Left ventricle myocardium inferior (tissue), 1 donor: ENCODE measurements at places on chromosomes 3 and 15.

DNA sequence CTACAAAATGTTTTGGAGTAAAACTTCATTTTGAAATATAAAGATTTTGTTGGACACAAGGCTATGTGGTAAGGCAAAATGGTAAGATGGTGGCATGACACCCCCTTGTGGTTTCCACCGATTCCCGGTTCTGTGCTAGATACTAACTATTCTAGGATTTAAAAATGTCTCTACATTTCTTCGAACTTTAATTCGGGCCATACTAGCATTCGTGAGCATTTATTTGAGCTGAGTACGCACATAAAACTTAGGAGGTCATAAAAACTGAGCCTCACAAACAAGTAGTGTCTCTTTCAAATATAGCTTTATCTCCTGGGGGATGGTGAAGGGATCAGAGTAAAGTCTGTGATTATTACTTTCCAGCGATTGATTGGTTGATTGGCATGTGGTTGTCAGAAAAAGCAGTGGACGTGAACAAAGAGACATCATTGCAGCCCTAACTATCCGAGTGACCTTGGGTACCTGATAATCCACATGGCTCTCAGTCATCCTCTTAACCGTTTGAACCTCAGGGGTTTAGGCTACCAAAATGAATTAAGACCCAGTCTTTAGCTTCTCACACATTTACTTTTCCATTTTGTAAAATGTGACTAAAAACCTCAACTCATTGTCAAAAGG, 1.1 kb upstream of the ZNF639 start:
- peaks cover 16% of the 10 kb centered on the region for H3K36me3 ChIP-seq
- peak overlapping the region; percentile 95 for H3K27ac ChIP-seq
- H3K4me3 ChIP-seq: peak overlapping the region; percentile 85
- H3K27me3 ChIP-seq: no peaks in the 10 kb centered on the region

GRCh38 chr3:100693225-100693624, 16.1 kb upstream of the TFG start:
- H3K27me3 ChIP-seq: peaks cover 43% of the 10 kb centered on the region
- H3K4me3 ChIP-seq: no peak overlapping the region
- H3K4me1 ChIP-seq: no peaks in the 10 kb centered on the region
- H3K36me3 ChIP-seq: no peaks in the 10 kb centered on the region

DNA sequence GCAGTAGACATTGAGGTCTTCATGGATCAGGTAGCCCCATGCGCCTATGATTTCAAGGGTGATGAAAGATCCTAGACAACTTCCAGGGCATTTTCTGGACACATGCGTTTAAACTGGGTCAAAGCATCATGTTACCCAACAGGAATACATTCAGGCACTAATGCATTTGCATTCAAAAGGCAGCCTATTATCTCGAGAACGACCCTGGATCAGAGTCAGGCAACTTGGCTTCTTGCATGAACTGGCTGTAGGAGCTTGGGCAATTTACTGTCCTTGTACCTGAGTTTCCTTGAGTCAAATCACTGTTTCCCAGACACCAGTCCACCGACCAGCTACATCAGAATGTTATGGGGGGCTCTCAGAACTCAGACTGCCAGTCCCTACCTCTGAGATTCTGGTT, 51.5 kb upstream of the CHST2 start:
- DNase-seq: no peak
- H3K27me3 ChIP-seq: no peaks in the 10 kb centered on the region
- H3K27ac ChIP-seq: no peak overlapping the region
- H3K36me3 ChIP-seq: no peaks in the 10 kb centered on the region

- H3K4me1 ChIP-seq: peaks cover 16% of the 10 kb centered on the region
- DNase-seq: peak; percentile 24
- H3K36me3 ChIP-seq: no peaks in the 10 kb centered on the region
- H3K4me3 ChIP-seq: no peak overlapping the region
- H3K27ac ChIP-seq: no peak overlapping the region
These were observed 4.7 kb downstream of the LRRC15 start for GRCh38 chr3:194364652-194365434.

DNA sequence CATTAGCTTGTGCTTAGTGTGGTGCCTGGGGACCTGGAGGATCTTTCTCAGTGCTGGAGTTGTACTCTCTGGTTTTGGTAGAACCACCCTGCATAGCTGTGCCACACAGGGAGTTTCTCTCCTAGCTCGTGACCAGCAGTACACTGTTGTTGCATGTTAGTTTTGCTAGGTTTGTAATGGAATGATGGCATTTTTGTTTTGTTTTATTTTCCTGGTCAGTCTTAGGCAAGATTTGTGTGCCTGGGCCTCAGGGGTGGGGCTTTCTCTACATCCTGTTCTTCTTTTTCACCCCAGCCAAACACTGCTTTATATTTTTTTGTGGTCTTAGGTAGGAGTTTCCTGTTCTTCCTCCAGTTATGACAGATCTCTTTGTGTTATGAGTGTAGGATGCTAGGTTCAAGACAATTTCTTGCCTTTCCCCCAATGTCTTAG, 534.5 kb upstream of the KCNMB2 start:
- DNase-seq: no peak
- H3K36me3 ChIP-seq: no peaks in the 10 kb centered on the region
- H3K4me3 ChIP-seq: no peak overlapping the region
- H3K4me1 ChIP-seq: no peaks in the 10 kb centered on the region
